ENCODE measurements at places on chromosomes 6 and 20. TPM values are rescaled to one million over a fixed set of nuclear protein-coding genes. Genes with fewer than 3 reads are reported as not detected.

Gene NRN1
- under 0.01 TPM for total RNA-seq

Gene GABRR2
- total RNA-seq, result 0.26 TPM

Gene SLC13A3
- 4.1 TPM for total RNA-seq

Gene CPXM1
- total RNA-seq, result 0.50 TPM

Gene ATRN
- total RNA-seq, result 30.6 TPM

Gene NHLRC1
- total RNA-seq, result 3.1 TPM

Gene TRIM31
- total RNA-seq, result not detected

Gene COL21A1
- 2.3 TPM for total RNA-seq

Gene TMEM244
- total RNA-seq, result not detected

Gene GGTLC1
- total RNA-seq, result not detected

Gene DNPH1
- 52.5 TPM for total RNA-seq

Gene CLVS2
- not detected for total RNA-seq

Gene HS3ST5
- total RNA-seq, result not detected

Gene SSTR4
- total RNA-seq, result not detected

Gene ZNF391
- 1.3 TPM for total RNA-seq

Gene GSTA2
- total RNA-seq, result not detected

Gene SLC22A1
- 0.26 TPM for total RNA-seq

Gene SNHG17
- total RNA-seq, result 10.6 TPM

Gene MCCD1
- total RNA-seq, result not detected

Gene ABRACL
- total RNA-seq, result 19.7 TPM

Gene TMC2
- total RNA-seq, result under 0.01 TPM

Gene TULP4
- total RNA-seq, result 88.2 TPM

Gene STMN3
- total RNA-seq, result 16.4 TPM

Gene NOX3
- total RNA-seq, result not detected

Gene PARD6B
- total RNA-seq, result 1.0 TPM

Gene SLCO4A1
- total RNA-seq, result 0.50 TPM

Gene CHMP4B
- 26.3 TPM for total RNA-seq

Gene BIRC7
- not detected for total RNA-seq

Gene C4A
- 46.0 TPM for total RNA-seq

Gene MUC21
- not detected for total RNA-seq

Gene MAS1
- not detected for total RNA-seq

Gene ENPP1
- total RNA-seq, result 13.1 TPM

Gene DPPA5
- not detected for total RNA-seq

Gene SPATS1
- total RNA-seq, result under 0.01 TPM

Gene GHRH
- not detected for total RNA-seq

Gene LHFPL5
- not detected for total RNA-seq
